Activated T-cell treated with anti-CD3 and anti-CD28 coated beads, Interleukin-2, amount 50 U/mL, for 72 hours (primary cell): ENCODE measurements at places on chromosomes 5 and 9. TPM values are rescaled to one million over a fixed set of nuclear protein-coding genes. Genes with fewer than 3 reads are reported as not detected.

Gene LECT2
- total RNA-seq = not detected

Gene SPATA31C1
- not detected for total RNA-seq

Gene RANBP17
- not detected for total RNA-seq

Gene SHC3
- not detected for total RNA-seq

Gene CFAP90
- not detected for total RNA-seq

Gene NR3C1
- 93.5 TPM for total RNA-seq

Gene TICAM2
- 2.1 TPM for total RNA-seq

Gene FAM151B
- total RNA-seq = 0.35 TPM

Gene ANKRD33B
- 12.0 TPM for total RNA-seq

Gene ZNF658
- 2.5 TPM for total RNA-seq

Gene ACOT12
- not detected for total RNA-seq

Gene PCDHGA9
- 0.10 TPM for total RNA-seq

Gene NR4A3
- 53.0 TPM for total RNA-seq

Gene PRRC1
- 51.0 TPM for total RNA-seq

Gene TEX48
- 1.7 TPM for total RNA-seq

Gene DAPK1
- total RNA-seq = 37.8 TPM
